Stimulated activated CD4-positive, alpha-beta T cell treated with anti-CD3 and anti-CD28 coated beads, Interleukin-15, amount 100 ng/mL, for 1 hour (primary cell): ENCODE measurements at places on chromosomes 7 and 10.

GRCh38 chr7:128103498-128104107 is 72.4 kb upstream of the LRRC4 start:
- no peak for DNase-seq

- DNase-seq: no peak
These were observed 106.4 kb downstream of the ELMO1 start for GRCh38 chr7:37342176-37342687.

GRCh38 chr10:108970016-108970415 is 953.3 kb downstream of the XPNPEP1 start:
- DNase-seq: no peak

- no peak for DNase-seq
These were observed 337.8 kb downstream of the NRG3 start for GRCh38 chr10:82212753-82213152.

DNA sequence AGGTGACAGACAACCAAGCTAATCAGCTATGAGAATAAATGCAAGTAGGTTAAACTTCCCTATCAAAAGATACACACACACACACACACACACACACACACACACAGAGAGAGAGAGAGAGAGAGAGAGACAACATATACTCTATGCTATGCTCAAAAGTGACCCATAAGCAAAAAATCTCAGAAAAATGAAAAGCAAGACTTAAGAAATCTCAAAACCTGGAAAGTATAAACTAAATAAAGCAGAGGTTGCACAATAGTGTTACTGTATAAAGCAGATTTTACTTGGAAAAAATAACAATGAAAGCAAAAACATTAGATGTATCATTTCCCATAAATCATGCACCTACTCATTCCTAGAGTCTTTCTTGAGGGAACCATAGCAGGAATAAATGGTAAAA is 221.5 kb downstream of the INHBA start:
- DNase-seq: no peak

- no peak for DNase-seq
These were observed 97.2 kb downstream of the OAT start for GRCh38 chr10:124321433-124322089.

- no peak for DNase-seq
These were observed 58.3 kb downstream of the SEMA3C start for GRCh38 chr7:80860554-80860953.

GRCh38 chr7:3733541-3734140 is 432.6 kb downstream of the SDK1 start:
- DNase-seq: no peak

GRCh38 chr7:98733036-98733435 is 116.0 kb downstream of the NPTX2 start:
- no peak for DNase-seq

GRCh38 chr10:47456079-47456785 is 27.7 kb downstream of the ANXA8 start:
- DNase-seq: no peak

DNA sequence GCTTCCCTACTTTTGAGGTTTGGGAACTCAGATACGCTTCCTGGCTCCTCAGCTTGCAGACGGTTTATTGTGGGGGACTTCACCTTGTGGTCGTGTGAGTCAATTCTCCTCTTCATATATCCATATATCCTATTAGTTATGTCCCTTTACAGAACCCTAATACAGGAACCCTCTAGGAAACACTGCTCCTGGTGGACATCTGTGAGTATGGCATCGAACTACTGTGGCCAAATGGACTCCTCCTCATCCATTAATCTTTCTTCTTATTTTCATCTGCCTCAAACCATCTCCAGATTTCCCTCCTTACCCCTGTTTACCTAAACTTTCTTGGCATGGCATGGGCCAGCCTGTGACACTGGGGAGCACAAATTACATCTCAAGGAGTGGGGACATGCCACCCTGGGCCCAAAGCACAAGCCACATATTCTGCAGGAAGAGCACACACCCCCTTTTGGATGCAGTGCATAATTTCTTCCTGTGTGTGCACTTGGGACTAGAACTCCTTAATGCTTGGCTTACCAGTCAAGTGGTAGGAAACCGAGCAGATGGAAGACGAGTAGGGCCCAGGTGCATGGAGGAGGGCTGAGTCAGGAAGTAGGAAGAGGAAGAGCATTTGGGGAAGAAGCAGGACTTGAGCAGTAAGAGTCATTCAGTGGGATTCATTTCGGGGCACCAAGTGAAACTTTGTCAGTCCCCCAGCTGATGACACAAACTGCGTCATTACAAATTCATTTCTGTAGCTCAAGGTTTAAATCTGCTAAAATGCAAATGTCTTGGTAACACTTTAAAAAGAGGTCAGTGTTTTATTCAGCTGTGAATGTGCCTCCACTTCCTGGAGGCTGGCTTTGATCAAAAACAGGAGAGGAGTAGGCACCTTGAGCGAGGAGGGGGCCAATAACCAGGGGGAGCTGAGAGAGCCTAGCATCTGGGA is 80.8 kb upstream of the PLXNA4 start:
- no peak for DNase-seq

GRCh38 chr10:71257319-71257997 is 45.1 kb downstream of the UNC5B start:
- no peak for DNase-seq

DNA sequence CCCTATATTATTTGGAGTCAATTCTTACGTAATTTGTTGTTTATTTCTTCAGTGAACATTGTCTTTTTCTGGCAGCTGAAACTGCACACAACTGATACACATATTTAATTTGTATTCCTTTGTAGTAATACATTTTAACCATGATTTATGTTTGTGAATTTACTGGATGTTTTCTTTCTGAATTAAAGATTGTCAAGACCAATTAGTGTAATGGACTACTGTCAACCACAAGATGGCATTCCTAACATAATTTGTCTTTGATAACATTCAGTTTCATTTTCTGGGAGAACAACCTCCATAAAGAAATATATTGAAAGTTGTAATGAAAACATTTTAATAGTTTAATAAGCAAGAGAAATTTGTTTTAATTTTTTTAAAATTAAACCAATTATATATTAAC is 10.1 kb downstream of the THNSL1 start:
- DNase-seq: no peak

DNA sequence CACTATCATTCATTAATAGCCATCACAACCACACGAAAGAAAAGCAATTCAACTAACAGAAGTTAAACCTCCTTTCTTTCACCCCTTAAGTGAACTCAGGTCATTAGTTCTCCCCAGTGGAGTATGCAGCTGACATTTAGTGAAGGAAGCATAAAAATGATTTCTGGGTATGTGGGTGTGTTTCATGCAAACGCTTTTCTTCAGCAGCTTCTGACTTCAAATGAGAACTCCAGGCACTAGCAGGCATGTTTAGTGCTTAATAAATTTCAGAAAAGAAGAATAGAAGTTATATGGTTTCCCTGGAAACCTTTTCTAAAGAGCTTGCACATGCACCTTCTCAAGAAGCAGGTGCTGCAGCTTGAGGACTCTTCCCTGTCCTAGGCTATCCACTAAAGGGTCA is 62.5 kb downstream of the PIK3CG start:
- no peak for DNase-seq

DNA sequence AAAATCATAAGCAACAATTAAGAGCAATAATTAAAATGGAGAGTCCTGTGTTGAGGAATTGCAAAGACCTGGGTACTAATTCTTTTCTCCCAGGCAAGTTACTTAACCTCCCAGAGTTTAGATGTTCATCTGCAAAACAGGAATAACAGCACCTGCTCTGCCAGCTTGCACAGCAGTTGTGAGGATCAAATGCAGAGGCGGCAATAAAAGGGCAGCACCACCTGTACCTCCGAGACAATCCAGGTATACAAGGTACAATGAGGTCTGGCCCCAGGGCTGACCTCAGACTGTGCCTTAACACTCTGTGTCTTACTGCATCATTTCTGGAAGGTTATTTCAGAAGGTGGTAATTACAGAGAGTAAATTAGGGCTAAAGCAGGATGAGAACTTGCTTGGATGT is 14.5 kb upstream of the FAM204A start:
- no peak for DNase-seq

DNA sequence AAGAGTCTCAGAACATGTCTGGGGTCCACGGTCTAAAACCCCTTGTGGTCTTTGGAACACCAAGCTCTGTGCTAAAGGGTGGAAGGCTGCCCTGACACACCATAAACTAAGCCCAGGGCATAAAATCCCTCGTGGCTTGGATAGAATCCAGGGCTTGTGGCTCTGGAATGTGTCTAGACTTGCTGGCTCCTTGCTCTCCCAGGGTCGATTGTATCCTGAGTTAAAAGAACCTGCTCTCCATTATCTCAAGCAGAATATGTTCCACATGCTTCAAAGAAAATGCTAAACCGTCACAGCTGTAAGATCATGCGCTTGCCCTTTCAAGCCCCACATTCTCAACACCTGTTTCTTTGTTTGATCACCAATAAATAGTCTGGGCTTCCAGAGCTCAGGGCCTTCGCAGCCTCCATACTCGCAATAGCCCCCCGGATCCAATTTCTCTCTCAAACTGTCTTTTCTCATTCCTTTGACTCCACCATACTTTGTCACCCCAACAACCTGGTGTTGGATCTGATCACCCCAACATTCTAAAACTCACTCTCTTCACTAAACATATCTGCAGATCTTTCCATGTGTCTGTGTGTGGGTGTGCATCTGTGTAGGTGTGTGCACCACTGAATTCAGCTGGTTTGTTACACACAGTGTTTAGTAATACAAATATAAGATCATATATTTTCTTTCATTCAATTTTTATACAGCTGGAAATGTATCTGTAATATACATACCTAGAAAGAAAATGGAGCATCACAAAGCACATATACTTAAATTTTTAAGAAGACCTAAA is 238.5 kb downstream of the ZMYND11 start:
- DNase-seq: no peak

DNA sequence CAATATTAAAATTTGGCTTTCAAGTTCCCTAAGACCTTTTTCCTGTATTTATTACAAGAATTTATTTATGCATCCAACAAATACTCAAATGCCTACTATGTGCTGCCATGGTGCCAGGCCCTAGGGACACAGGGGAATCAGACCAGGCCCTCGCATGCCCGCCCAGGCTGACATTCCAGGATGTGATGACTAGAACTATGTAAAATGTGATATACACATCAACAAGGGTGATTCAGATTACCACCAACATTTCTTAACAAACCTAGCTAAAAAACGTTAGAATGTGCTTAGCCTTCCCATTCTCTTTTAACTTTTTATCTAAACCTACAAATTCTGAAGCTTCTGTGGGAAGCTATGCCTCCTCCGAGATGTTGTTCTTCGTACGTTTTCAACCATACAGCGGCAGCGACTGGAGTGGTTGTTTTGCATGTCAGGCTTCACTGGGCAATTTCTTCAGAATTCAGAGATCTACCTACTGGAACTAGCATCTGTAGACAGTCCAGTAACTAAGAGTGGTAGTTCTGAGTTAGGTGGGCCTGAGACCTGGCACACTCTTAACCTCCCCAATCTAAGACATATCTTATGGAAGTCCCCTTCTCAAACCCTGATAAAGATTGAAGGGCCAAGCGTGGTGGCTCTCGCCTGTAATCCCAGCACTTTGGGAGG is 22.1 kb downstream of the GNA12 start:
- DNase-seq: no peak

GRCh38 chr10:15824498-15824897 is 35.8 kb downstream of the MINDY3 start:
- DNase-seq: no peak
